NCI-H2227 treated with DMSO at 0.1 percent for 48 hours (cell line): ENCODE measurements at places on chromosomes 11 and 22.
A peak's percentile ranks its signal among the peaks of the same experiment; 100 is the strongest.

DNA sequence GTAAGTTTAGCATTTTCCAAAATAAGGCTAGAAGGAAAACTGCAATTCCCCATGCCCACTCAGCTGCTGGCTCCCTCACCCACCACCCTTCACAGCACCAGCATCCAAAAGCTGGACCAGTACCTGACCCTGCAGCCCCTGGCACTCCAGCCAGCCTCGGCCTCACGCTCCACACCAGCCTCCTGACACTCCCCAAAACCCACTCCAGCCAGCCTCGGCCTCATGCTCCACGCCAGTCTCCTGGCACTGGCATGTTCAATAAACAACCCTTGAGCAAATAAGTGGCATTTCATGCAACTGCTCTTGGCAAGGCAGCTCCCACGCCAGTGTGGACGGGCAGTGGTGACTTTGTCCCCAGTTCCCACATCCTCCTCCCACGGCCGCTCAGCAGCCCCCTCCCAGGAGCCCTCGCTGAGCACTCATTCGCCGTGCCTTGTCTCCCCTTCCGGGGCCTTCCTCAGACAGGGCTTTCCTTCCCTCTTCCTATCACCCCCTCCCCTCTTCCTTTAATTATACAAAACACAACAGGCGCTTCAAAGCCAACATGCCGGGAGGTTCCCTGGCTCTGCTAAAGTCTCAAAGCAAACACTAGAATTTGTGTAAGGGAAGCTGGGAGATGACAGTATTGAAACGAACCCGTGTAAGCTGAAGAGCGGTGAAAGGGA, 6.8 kb downstream of the TOLLIP start:
- no peak for DNase-seq

GRCh38 chr22:40377931-40378330, 7.5 kb downstream of the SGSM3 start:
- DNase-seq, result no peak

- DNase-seq, result peak; percentile 34
Measured at GRCh38 chr11:104609311-104610085, 288.8 kb downstream of the CASP12 start.

- DNase-seq, result no peak
Measured at GRCh38 chr22:37765498-37765897, 42.2 kb upstream of the GCAT start.

DNA sequence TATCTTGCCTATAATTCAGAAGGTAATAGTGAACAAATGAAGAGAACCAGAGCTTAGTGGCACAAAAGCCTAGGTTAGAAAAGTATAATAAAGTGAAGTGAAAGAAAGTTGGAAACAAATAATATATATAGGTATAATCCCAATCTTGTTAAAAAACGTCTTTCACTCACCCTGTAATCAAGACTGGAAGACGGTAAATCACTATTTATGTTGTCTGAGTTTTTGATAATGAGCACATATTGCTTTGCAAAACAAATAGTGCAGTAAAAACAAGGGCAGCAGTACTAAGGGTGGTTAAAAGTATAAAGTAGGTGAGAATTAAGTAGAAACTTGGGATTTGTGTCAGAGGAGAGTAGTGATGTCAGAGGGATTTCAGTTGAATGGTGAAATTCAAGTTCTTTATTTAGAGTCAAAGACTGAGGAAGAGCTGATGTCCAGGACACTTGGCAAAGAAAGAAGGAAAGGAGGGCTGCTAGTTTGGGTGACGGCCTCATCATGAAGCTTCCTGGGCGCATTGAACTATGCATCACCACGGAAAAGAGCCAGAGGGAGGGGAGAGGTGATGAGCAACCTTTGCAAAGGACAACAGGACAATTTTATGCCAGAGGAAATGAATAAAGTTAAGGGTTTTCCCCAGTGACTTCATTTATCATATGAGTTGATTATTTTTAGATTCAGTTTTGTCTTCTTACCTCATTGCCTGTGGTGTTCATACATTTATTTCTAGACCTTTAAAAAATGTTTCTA, 11.4 kb downstream of the NCAM1 start:
- DNase-seq, result no peak

- no peak for DNase-seq
Measured at GRCh38 chr22:30695351-30695851, 727 bp downstream of the OSBP2 start.

DNA sequence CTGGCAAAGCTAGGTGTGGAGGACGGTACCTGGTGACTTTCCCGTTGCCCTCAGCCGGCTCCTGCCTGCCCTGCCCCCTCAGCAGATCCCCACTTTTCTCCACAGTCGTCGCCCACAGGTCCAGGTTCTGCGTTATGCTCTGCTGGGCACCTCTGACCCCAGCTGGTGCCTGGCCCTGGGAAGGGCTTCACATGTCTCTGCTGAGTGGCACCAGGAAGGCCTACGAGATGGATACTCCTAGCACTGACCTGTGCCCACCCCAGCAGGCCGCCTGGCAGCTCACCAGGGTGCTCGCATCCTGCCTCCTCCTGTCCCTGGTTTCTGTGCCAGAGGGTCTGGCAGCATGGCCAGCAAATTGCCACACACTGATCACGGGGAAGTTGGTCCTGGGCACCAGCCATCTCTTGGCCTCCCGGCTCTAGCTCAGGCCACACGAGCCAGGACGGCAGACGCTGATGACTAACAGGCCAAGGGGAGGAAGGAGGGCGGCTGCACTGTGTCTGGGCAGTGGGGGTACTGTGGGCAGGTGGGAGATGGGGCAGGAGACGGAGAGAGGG, 13.8 kb downstream of the CARS1 start:
- no peak for DNase-seq

DNA sequence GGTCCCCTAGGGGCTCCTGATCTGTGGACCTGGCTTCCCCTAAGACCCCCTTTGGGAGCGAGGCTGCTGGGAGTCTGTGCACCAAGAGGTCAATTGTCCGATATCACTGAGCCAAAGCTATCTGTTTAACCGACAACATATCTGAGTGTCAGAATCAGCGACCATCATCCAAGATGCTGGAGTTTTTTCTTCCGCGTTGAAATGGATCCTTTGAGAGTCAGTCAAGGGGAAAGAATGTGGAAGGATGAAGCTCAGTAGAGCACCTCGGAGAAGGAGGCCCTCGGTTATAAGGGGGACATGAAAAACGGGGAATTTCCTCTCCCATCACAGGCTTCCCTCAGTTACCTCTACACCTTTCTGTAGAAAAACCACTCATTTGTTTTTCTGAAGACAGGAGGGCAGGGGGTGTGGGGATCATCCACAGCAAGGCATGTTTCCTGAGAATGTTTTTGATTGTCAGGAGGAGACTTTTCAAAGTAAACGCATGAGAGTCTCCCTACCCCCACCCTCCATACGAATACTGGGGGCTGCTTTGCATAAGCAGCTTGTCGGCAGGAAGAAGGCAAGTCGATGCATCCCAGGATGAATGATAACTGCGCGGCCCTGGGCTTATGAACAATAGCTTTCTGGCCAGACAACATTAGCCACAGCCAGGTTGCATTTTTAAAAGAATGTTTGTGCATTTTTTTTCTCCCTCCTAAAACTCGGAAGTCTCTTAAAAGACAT, 37.7 kb upstream of the CCND1 start:
- DNase-seq, result no peak

DNA sequence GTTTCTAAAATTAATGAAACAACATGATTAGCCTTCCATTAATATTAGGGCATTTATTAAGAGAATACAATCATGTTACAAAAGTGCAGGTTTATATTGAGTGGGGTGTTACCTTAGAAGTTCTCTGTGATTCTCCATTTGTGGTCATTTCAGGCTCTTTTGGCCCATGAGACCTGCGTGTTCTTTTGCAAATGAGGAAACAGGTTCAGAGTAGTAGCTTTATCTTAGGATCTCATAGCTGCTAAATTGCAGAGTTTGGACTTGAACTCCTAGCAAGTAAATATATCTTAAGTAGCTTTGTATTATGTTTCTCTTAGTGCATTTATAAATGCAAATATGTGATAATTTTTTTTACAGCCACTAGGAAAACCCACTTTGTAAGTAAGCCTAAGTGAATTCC, 18.3 kb downstream of the FAR1 start:
- no peak for DNase-seq

DNA sequence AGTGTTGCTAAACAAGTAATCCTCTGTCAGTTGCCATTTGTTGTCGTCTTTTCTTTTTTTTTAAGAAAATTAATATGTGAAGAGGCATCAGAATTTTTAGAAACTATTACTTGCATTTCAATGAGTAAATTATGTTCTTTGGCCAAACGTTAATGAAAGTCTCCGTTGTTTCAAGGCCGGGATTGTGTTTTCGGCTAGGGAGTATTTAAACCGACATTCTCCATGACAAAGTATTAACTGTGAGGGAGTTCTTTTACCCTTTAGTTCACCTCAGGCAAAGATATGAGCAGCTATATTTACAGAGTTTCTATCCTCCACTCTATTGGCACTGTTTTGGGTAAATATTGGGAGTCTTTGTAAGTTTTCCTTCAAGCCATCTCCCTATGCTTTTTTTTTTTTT, 668.9 kb downstream of the METTL15 start:
- no peak for DNase-seq

DNA sequence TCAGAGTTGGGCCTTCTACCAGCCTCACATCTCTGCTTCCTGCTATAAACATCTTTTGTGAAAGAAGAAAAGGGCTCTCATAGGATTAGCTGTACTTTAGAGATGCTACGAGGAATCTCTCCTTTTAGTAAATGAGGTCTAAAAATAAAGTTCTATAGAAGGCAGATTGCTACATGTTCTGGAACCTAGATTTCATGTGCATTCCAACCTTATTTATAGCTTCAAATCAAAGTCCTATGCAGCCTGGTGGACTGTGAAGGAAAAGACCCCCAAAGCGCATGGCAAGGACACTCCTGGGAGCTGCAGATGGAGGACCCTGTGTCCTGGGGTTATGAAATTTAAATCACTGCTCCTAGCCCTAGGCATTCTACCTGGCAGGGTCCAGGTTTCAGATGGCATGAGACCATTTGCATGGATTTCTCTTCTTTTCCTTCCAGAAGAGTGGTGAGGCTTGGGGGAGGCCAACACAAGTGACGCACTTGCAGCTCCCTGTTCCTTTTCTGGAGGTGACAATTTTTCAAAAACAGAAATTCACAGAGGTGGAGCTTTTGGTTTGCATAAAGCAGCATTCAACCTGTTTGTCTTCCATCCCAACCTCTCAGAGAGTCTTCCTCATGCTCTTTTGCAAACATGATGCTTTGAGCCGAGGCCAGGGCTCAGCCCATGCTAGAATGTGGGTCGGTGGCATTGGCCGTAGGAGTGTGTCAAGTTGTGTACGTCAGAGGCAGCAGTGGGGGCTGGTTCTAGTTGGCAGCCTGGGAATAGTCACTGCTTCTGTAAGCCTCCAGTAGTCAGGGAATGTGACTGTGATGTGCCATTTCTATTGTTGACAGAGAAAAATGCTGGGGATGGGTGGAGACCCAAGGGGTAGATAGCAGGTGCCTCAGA, 6.3 kb downstream of the CRY2 start:
- no peak for DNase-seq
